Activated naive CD4-positive, alpha-beta T cell (primary cell): ENCODE measurements at places on chromosomes 11 and 22.

- no peak for DNase-seq
Measured at GRCh38 chr11:12253843-12254281, 123.5 kb upstream of the PARVA start.

DNA sequence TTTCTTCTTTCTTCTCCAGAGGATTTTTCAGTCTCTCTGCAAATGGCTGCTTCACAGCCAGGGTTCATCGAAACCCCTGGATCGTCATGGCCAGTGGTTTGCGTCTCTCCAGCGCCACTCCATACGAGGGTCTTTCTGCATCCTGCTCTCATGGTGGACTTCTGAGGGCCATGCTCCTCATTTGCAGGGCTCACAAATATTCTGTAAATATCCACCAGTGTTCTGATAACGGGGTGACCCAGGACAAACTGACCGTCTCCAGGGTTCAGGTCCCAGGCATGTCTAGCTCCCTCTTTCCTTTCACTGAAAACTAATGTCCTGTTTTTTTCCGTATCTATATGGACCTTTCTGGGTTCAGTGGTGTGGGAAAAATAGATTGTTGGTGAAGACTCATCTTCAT is 15.7 kb upstream of the VPREB1 start:
- no peak for DNase-seq

GRCh38 chr11:94647926-94648325 is 80.8 kb downstream of the PIWIL4 start:
- no peak for DNase-seq

DNA sequence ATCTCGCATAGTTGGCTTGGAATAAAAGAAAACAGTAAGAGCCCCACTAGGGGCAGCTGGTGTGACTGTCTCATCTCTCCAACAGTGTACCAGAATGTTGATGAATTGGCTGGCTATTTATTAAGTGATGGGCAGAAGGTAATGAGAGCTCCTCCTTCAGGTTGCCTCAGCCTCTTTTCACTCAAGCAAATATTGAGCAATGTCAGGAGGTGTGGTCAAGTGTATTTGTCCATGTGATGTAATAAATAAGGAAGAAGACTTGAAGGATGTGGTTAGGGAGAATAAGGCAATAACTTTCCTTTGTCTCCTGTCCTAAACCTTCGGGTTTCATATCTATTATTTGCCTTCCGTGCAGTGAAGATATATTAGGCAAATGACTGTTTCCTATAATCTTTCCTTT is at the start of gene TCN1:
TSS of gene TCN1 (minus strand) at position 91 of the 400 bp plus-strand sequence. CDS start at position 74, 17 bp downstream.
- DNase-seq, result no peak

DNA sequence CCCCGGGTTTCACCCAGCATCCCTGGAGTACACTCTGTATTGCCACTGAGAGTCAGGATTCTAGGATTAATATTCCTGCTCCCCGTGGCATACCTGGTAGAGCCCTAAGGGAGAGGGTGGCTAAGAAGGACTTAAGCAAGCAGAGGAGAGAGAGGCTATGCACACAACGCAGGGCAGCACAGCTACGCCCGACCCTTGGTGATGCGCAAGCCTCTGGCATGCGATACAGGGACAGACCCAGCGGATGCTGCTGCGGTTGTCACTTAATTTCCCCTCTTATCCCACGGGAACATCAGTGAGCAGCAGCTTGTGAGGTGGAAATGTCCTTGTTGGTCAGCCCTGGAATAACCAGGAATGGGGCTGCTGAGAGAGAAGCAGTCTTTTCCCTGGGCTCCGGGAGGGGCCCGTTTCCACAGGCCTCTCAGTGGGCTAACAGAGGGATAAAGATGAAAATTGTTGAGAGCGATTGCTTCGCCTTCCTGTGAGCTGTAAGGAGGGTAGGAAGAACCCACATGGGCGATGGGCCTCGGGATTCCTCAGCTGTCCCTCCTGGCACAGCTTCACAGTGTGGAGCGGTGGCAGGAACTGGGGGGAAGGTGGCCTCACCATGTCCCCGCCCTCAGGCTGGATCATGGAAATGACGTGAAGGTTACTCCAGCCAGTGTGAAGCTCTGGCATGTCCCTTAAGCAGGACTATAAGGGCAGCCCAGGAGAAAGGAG is 48.4 kb upstream of the RAB1B start:
- no peak for DNase-seq

DNA sequence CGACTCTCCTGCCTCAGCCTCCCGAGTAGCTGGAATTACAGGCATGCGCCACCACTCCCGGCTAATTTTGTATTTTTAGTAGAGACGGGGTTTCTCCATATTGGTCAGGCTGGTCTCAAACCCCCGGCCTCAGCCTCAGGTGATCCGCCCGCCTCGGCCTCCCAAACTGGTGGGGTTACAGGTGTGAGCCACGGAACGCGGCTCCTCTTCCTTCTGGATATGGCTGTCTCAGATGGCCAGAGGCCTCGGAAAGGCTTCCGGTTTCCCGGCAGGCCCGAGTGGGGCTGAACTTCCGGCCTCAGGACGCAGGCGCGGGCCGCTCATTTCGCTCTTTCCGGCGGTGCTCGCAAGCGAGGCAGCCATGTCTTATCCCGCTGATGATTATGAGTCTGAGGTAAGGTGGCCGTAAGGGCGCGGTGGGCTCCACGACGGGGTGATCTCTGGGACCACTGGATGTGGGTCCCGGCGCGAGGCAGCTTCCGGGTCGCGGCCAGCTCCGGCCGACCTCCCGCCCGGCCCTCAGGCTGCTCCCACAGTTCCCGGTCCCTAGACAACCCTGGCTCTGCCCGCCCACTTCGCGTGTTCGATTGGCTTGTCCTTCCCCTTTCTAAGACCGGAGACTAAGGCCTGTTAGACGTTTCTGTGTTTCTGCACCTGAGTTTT is at the start of gene EIF3L:
TSS of gene EIF3L (plus strand) at position 331 of the 663 bp plus-strand sequence. CDS start at position 362, 31 bp downstream.
- DNase-seq, result peak; percentile 83

DNA sequence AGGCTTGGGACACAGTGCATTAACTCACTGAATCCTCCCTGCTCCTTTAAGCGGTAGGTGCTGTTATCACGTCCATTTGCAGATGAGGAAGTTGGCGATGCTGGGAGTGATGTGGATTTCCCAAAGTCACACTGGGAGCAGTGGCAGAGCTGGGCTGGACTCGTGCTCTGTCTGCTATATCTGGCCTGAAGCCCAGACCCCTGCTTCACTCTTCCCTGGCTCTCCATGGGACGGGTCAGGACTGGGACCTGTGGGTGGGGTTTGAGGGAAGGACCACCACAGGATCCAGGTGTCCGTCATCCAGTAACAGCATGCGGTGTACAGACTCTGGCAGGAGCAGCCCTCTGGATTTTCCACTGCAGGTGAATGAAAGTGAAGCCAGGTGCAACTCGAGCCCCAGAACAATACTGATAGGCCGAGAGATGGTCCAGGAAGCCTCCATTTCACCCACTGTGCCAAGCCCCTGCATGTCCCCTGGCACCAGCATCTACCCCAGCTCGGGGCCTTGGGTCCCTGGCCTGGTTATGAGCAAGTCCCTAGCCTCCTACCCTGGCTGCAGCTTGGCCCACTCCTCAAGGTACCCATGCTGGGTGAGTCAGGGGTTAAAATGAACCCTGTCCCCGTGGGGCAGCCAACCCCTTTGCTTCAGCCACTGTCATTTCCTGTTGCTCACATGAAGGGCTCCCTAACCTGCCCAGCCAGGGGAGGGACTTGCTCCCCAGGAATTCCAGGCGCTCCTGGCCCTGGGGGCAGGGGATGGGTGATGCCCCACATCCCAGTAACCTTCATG is 4.2 kb downstream of the USP2 start:
- no peak for DNase-seq

DNA sequence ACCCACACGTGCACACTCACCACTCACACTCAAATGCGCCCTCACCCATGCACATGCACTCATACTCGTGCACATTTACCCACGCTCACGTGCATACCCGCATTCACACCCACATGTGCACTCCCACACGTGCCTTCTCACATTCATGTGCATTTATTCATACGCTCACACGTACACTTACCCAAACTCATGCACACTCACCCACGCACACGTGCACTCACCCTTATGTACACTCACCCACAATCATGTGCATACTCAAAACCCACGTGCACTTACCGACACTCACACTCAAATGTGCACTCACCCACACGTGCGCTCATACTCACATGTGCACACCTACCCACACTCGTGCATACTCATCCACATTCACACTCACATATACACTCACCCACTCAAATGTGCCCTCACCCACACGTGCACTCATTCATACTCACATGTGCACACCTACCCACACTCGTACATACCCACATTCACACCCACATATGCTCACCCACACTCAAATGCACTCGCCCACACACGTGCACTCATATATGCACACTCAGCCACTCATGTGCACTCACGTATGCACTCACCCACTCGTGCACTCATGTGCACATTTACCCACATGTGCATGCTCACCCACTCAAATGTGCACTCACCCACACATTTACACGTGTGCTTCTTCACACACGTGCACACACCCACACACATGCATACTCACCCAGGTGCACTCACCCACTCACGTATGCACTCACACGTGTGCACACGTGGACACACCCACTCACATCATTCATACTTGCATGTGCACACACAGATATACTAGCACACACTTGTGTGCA is 84.4 kb downstream of the TRMU start:
- DNase-seq, result no peak

DNA sequence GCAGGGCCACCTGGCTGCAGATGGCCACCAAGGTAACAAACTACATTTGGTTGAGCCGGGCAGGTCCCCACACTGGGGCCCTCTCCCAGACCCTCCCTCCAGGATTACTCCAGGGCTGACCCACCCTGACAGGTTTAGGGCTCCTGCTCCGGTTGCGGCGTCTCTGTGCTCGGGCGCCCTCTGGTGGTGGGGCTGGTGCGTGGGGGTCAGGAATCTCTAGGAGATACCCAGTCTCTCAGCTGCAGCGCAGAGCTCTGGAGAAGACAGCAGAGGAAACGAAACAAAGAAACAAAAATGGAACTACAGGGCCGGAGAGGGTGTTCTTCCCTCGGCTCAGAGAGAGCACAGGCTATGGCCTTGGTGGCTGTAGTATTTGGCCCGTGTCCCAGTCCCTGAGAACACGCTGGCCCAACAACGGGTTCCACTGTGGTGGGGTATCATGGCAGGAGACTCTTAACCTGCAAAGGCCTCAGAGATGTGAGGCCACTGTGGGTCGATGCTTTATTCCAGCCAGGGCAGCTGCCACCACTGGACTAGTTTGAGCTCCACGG is 2.4 kb downstream of the C11orf96 start:
- no peak for DNase-seq
